Activated T-cell treated with anti-CD3 and anti-CD28 coated beads, Interleukin-2, amount 50 U/mL, for 1 hour (primary cell): ENCODE measurements at places on chromosomes 3 and 15.
A peak's percentile ranks its signal among the peaks of the same experiment; 100 is the strongest.

GRCh38 chr3:64158334-64158733 is 66.9 kb downstream of the PRICKLE2 start:
- no peak for DNase-seq

GRCh38 chr15:51652084-51652668 is 29.1 kb upstream of the SCG3 start:
- DNase-seq: no peak

GRCh38 chr15:82047453-82048400 is 1.9 kb upstream of the MEX3B start:
- DNase-seq: no peak

- DNase-seq: no peak
Measured at GRCh38 chr3:193905541-193906396, 230.2 kb upstream of the HES1 start.

- no peak for DNase-seq
Measured at GRCh38 chr3:175255698-175256097, 396.6 kb downstream of the NAALADL2 start.

- no peak for DNase-seq
Measured at GRCh38 chr3:122235147-122235546, 51.7 kb downstream of the CASR start.

- no peak for DNase-seq
Measured at GRCh38 chr3:56593455-56594158, 36.6 kb downstream of the CCDC66 start.

DNA sequence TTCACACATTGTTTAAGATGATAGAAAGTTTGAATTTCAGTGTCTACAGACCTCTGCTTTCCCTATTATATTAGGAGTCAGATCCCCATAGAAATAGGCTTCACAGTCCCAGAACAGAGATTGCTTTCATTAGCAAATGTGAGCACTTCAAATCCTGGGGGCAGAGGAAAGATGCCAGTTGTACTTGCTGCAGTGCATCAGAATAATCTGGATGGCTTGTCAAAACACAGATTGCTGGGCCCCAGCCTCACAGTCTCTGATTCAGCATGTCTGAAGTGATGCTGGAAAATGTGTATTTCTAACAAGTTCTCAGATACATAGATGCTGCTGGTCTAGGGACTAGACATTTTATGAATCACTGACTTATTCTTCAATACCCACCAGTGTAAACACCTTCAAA is 375.2 kb downstream of the FGF12 start:
- no peak for DNase-seq

DNA sequence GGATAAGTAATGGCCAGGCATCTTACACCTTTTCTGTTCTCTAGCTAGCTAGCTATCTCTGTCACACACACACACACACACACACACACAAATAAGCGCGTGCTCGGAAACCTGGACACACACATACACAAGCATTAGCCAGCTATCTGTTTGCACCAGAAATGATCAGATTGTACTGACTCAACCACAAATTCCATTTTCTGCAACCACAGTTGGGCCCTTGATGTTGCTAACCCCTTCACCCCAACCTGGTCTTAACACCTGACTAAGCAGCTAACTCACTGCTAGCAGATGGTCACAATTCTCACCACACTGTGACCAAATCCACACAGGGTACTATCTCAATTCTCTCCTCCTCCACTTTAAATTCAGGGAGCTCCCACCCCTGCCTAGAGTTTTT is 183.0 kb upstream of the THBS1 start:
- DNase-seq: no peak

DNA sequence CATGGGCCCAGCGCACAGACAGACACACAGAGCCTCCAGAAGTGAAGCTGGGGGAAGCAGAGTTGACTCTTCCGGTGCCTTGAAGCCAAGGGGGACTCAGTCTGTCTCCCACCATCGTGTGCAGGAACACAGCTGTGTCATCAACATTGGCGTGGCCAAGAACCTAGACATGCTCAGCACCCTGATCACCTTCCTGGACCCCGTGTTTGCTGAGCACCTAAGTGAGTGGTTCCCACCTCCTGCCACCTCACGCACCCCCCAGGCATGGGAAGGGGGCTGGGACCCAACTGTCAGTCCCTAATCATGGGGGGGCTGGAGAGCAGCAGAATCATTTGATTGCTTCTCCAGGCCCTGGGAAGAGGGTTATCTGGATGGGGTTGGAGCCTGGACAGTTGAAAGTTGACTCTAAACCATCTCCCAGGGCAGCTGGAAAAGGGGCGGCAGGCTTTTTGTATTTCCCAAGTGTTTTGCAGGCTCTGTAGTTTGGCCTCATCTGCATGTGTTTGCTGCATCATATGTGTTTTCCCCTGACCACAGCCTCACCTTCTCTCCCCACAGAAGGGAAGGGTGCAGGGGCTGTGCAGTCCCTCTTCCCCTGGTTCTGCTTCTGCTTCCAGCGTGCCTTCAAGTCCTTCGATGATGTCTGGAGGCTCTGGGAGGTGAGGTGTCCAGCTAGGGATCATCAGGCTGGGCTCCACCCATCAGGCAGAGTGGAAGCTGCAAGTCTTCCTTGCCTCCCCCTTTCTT is 12.8 kb downstream of the TBC1D21 start:
- no peak for DNase-seq

GRCh38 chr3:60366486-60366885 is 884.8 kb downstream of the FHIT start:
- DNase-seq: no peak

DNA sequence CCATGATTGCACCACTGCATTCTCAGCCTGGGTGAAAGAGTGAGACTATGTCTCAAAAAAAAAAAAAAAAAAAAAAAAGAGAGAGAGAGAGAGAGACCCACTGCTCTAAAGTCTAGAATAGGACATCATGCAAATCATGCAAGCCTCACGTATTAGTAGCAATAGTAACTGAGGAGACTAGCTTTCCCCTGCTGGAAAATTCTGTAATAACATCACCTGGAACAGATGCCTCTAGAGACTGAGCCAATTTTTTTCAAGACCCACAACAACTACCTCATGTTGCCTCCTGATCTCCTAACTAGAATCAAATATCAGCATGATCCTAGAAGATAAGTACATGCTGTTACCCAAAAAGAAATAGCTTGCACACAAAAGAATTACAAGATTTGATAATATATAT is 461.9 kb downstream of the AGBL1 start:
- DNase-seq: no peak

GRCh38 chr3:14533457-14533958 is 6.6 kb downstream of the GRIP2 start:
- DNase-seq: no peak

GRCh38 chr3:182469086-182469485 is 324.2 kb upstream of the ATP11B start:
- no peak for DNase-seq

DNA sequence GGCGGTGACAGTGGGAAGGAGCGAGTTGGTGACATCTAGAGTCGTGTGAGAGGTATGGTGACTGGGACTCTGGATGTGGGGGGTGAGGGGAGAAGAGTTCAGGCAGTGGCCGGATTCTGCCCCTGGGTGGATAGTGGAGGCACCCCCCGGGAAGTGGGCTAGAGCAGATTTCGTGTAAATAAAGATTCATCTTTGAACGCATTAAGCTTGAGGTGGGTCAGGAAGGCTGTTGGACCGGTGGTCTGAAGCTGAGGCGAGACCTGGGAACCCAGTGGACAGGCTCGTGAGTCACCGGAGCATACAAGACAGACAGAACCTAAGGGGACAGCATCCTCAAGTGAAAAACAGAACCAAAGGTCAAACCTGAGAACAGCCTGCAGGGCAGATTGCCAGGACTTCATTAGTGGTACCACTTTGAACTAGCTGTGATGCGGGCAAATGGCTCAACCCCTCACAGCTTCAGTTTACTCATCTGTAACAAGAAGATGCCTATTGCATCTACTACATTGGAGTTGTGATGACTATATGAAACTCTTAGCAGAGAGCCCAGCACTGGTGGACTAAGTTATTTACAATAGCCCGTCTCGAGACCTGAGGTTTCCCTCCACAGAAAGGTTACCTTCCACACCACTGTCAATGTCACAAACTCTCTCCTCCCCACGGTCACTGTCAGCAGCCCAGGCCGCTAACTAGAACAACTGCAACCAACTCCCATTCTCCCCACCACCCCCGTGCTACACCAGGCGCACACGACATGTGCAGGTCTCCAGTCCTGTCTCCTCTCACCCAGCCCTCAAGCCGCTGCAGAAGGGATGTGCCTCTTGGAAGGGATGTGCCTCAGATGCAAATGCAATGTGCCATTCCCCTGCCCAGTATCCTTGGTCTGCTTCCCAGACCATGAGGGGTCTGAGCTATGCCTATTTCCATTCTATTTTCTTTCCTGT is 901 bp upstream of the CLN6 start:
- DNase-seq: peak; percentile 15

DNA sequence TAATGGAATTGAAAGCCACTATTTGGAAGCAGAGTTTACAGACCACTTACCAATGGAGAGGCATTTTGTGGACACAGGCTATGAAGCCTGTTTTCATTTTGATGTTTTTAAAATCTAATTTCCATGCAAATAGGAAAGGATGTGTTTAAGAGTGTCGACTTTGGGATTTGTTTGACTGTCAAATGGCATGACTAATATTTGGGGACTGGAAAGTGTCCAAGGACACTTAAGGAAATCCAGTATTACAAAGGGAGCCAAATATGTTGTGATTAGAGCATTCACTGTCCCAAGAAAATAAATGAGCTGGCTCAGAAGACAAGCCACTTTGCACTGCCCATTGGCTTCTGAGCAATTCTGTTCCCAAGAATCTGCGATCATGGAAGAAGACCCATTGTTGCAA is 34.0 kb upstream of the SLC6A11 start:
- DNase-seq: no peak

- no peak for DNase-seq
Measured at GRCh38 chr3:143529018-143529478, 319.2 kb downstream of the SLC9A9 start.

DNA sequence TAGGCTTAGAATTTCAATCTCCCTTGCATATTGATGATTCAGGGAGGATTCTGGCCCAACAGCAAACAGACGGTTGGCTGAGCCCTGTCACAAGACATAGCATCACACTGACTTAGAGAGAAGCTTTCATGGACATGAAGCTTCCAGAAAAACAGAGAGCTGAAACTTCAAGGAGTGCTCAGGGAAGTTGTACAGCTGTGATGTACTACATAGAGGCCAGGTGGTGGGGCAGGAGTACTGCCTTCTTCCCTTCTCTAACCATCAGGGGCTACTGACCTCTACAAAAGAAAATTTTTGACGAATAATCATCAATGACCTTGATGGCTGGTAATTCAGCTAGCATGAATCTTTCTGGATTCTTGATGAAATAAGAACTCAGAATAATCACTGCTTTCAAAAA is 378.5 kb downstream of the ERC2 start:
- DNase-seq: no peak

GRCh38 chr15:87648278-87648677 is 608.3 kb downstream of the NTRK3 start:
- DNase-seq: no peak

DNA sequence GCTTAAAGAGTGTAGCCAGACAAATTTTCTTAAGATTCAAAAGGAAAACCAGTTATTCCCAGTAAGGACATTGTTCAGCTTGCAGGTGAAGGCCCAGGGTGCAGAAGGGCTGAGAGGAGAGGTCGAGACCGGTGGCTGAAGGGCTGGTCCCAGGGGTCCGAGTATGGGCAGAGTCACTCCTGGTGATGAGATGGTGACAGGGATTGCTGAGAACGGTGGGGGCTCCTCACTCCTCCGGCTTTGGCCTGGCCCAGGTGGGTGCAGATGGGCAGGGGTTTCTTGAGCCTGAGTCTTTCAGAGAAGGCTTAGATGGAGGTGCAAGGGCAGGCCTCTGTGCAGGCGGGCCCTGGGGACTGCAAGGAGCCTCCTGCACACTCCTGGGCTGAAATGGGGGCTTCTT is 56.2 kb downstream of the ZNF445 start:
- DNase-seq: no peak

- DNase-seq: no peak
Measured at GRCh38 chr3:49352890-49353421, 5.2 kb downstream of the GPX1 start.

DNA sequence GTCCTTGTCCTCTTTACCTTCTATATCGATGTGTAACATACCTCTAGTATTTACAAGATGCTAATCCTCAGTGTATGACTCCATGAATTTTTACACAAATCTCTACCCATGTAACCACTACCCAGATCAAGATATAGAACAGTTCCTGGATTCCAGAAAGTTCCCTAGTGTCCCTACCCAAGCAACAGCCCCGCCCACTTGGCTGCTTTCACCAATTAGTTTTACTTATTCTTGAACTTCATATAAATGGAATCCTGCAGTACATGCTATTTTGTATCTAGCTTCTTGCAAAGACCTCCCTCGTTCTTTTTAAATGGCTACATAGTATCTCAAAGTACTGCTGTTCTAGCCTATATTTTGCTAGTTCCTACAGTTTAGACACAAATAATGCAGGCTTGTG is 33.0 kb downstream of the CD276 start:
- no peak for DNase-seq

DNA sequence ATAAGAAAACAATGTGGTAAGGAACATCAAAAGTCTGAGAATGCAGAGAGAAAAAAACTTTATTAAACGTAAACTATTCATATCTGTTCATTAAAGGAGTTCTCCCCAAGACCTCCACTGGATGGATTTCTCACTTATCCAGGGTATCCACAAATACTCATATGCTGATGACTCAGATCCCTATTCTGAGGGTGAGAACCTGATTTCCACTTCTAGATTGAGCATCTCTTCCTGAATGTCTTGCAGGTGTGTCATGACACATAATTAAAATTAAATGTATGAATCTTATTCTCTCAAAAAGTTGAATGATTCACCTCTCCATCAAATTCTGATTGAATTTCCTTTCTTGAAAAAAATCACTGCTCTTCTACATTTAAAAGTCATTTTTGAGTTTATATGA is 199.9 kb downstream of the MFSD1 start:
- no peak for DNase-seq

DNA sequence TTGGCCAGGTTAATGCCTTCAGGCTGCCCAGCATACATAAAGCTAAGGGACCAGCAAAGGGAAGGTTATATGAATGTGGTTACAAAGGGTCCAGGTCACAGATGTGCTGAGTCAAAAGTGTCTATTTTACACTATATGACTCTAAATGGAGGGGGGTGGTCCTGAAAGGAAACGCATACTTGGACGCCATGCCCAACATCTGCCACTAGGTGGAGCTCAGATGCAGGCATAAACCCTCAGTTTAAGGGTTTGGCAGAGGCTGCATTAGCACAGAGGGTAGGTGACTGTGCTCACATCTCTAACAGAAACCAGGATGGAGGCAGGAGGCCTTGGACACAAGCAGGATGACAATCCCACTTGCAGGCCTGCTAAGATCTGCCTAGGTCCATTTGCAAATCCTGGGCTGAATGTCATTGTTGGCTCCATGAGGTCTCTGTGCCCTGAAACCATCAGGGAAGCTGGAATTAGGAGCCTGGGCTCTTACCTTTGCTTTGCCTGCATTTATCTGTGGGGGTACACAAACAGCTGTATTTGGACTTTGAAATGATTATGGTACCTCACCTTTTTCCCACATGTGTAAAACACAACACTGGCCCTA is 55.8 kb downstream of the ZNF621 start:
- DNase-seq: peak; percentile 62

GRCh38 chr15:33788906-33789540 is 179.3 kb upstream of the CHRM5 start:
- DNase-seq: no peak

GRCh38 chr3:73695841-73696240 is 71.1 kb upstream of the PDZRN3 start:
- DNase-seq: no peak
